ENCODE measurements at places on chromosomes 7 and 10. TPM values are rescaled to one million over a fixed set of nuclear protein-coding genes. Genes with fewer than 3 reads are reported as not detected.

- peak; percentile 42 for DNase-seq
These were observed at the start of gene INTS15 for GRCh38 chr7:6589829-6590644. Gene INTS15, plus strand, starts transcription at chr7:6590021. Its CDS starts 263 bp downstream, at chr7:6590284.

Gene PPIF
- 39.3 TPM for total RNA-seq

DNA sequence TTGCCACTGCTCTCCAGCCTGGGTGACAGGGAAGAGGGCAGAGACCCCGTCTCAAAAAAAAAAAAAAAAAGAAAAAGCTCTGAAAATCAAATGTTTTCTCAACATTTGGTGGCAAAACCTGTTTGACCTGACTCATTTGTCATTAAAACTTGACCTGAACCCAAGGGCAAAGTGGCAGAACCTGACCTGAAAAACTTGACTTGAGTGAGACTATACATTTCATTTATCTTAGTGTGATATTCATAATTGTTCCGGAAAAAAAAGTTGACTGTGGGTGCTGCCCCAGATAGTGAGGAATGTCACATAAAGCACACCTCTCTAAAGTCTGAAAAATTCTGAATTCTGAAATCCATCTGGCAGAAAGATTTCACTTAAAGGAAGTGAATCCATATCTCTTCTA lies 2.3 kb upstream of the TAX1BP1 start:
- no peak for DNase-seq

GRCh38 chr10:131549116-131549515 lies 237.6 kb upstream of the TCERG1L start:
- no peak for DNase-seq

Gene ZNF25
- 13.8 TPM for total RNA-seq

DNA sequence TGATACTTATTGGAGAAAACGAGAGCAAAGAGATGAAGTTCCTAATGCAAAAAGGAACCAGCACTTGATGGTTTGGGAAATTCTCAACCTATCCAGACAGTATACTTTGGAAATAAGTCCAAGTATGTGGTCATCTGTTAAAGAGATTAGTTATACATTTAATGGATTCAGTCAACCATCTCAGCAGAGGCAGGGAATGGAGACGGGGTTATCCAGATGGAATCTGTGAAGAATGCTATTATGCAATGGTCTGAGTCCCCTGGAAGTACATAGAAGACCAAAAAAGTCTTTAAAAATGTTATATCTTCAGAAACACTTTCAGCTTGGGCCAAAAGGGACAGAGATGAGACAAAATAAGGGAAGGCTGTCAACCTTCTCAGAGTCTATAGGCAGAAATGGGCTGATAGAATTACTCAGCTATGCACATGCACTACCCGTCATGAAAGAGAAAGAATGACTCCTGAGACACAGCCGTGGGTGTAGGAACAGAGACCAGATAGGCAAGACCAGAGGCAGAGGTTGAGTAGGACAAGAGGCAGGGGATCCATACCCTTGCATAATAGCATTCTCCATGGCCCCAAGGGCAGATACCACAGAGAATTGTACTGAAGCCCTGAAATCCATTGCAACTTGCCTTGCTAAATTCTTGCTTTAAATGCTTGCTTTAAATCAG lies 738.8 kb upstream of the POT1 start:
- DNase-seq = no peak

Measured in breast epithelium (tissue), 4 donors.